Panc1 (cell line): ENCODE measurements at places on chromosomes 1 and 21. TPM values are rescaled to one million over a fixed set of nuclear protein-coding genes. Genes with fewer than 3 reads are reported as not detected.

The AGMAT gene
- total RNA-seq = 3.1 TPM

The FCRL2 gene
- not detected for total RNA-seq

The SPRR1B gene
- total RNA-seq = not detected

The NFIA gene
- 20.9 TPM for total RNA-seq

The F11R gene
- 63.0 TPM for total RNA-seq

The PERM1 gene
- 1.5 TPM for total RNA-seq

The PHLDA3 gene
- 12.3 TPM for total RNA-seq

The CYB5RL gene
- 19.4 TPM for total RNA-seq

The PLEKHN1 gene
- total RNA-seq = 9.8 TPM

The SLC1A7 gene
- total RNA-seq = 0.31 TPM

The TMEM82 gene
- total RNA-seq = not detected

The TP73 gene
- total RNA-seq = 4.7 TPM

The TTC22 gene
- 0.10 TPM for total RNA-seq

The PDE4DIP gene
- 13.6 TPM for total RNA-seq

The COL24A1 gene
- total RNA-seq = 0.08 TPM

The KCNJ6 gene
- not detected for total RNA-seq

The MCOLN3 gene
- total RNA-seq = 14.2 TPM

The SOAT1 gene
- 57.2 TPM for total RNA-seq

The C2CD4D gene
- 1.2 TPM for total RNA-seq

The KCNQ4 gene
- 2.6 TPM for total RNA-seq

The NR1I3 gene
- not detected for total RNA-seq

The SLC45A1 gene
- 11.3 TPM for total RNA-seq

The VANGL2 gene
- total RNA-seq = 0.10 TPM

The STMN1 gene
- 316 TPM for total RNA-seq

The ANKRD65 gene
- 1.9 TPM for total RNA-seq

The CLCA4 gene
- 0.08 TPM for total RNA-seq
